ENCODE measurements at places on chromosomes 1 and 21.

DNA sequence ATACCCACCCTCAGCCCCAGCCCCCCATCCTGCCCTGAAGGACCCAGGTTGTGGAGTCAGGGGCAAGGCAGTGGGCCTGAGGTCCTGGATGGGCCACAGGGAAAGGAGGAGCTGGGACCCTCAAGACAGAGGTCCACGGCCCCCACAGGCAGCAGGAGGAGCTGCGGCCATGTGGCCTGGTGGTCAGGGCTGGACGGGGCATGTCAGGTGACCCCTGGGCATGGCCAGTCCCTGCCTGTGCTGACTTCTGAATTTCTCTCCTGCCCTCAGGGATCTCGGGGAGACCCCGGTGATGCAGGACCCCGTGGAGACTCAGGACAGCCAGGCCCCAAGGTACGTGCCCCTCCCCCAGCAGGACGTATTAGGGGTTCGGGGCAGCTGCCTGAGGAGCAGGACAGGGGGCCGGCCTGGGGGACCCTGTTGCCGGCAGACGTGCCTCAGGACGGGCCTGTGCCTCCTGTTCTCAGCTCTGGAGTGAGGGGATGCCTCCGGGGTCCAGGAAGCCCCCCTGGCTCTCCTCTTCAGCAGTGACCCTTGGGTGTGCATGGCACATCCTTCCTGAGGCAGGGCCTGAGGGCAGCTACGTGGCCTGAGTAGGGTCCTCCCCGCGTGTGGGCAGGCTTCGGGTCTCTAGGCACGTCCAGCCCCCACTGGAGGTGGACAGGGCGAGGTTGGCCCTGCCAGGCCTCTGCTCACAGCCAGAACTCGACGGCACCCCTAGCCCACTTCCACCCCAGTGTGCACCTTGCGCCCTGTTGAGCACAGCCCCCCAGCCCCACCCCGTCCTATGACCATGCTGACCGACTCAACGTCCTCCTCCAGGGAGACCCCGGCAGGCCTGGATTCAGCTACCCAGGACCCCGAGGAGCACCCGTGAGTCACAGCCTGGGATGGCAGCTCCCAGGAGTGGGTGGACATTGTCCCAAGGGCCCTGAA is 23.6 kb downstream of the COL6A2 start:
- DNase-seq: no peak

GRCh38 chr1:47333922-47334764 is 553 bp downstream of the CMPK1 start:
- peak; percentile 77 for DNase-seq

GRCh38 chr1:27166351-27166802 is 11.5 kb upstream of the SLC9A1 start:
- DNase-seq: no peak

DNA sequence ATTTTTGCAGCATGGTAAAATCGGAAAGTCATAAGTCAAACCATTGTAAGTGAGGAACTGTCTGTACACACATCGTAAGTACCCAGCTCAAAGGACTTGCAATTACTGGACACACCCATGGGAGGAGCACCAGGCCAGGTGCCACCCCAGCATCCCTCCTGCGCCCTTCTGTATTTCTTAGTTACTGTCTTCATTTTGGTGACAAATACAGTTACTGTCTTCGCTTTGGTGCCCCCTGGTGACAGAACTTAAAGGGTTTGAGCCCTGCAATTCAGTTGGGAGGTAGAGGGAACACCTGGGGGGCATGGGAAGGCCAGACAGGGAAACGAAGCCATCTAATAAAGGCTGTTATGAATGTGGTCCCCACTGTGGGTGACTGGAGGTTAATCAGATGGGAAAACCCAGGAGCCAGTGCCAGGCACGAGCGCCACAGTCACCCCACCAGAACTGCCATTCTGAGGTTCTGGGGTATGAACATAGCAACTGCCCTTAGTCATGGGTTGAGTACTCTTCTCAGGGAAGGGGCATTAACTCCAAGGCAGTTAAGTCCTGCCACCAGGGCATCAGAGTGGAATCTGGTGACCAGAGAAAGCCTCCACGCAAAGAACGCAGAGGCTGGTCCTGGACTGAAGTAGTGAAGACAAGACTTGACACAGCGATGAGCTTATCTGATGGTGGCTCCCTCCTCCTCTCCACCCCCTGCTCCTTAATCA is 612.9 kb downstream of the PTPRU start:
- peak; percentile 39 for DNase-seq

DNA sequence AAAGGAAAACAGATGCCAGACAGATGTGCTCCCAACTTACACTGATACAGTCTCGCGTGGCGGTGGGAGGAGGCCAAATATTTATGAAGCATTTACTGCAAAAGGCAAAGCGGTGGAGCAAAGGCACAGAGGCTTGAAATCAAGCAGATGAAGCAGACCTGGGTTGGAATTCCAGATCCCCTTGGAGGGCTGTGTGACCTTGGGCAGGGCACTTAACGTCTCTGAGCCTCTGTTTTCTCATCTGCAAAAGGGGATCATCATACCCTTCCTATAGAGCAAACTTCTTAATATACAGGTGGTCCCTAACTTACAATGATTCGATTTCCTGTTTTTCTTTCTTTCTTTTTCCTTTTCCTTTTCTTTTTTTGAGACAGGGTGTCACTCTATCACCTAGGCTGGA is 54.1 kb downstream of the IGSF21 start:
- DNase-seq: no peak

- no peak for DNase-seq
Observed at GRCh38 chr1:110482662-110483307, 31.8 kb downstream of the PROK1 start.

DNA sequence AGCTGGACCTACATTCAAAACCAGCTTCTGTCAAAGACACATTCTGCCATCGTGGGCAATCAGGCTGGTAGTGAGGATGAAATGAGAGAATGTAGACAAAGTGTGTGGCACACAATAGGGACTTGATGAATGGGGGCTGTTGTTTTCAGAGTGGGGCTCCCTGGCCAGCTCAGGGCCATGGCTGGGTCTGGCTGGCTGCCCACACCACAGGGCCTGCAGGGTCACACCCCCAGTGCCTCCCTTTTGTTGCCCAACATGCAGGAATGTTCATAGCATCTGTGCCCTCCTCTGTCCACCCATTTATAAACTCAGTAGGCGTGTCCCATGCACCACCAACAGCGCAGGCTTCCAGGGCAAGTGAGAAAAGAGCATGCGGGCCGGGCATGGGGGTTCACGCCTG is 20.8 kb upstream of the ECE1 start:
- DNase-seq: no peak

DNA sequence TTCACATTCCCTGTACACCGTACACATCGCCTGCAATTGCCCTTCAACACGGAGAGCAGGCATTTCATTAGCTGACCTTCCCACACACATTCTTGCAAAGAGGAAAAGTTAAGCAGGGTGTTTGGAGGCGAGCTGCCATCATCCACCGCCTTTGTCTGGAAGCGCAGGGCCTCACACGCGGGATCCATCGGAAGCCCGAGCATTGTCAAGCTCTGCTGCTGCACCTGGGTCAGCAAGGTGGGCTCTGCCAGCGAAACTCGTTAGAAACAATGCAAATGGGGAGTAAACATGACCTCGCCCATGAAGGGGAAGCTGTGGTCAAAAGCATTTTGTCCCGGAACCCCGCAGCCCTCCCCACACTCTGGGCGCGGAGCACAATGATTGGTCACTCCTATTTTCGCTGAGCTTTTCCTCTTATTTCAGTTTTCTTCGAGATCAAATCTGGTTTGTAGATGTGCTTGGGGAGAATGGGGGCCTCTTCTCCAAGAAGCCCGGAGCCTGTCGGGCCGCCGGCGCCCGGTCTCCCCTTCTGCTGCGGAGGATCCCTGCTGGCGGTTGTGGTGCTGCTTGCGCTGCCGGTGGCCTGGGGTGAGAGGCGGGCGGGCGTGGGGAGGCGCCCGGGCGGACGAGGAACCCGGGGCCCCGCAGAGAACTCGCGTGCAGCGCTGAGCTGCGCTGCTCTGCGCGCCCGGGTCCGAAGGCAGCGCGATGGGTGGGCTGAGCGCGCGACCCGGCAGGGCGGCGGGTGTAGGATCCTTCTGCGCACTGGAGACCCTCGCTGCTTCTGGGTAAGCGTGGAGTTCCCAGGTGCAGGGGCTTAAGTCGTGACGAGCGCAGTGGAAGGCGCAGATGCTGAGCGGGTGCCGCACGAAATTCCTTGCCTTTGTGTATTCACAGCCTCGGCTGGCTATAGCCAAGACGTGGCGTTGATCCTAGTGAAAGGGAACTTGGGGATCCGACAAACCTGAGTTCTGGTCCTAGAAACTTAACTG is at the start of gene CR1:
Gene CR1 (plus strand): TSS at position 357 of the 992 bp plus-strand sequence. CDS start 111 bp downstream, at position 468.
- peak; percentile 46 for DNase-seq
